ENCODE measurements at places on chromosomes 11 and 22.
A peak's percentile ranks its signal among the peaks of the same experiment; 100 is the strongest.

DNA sequence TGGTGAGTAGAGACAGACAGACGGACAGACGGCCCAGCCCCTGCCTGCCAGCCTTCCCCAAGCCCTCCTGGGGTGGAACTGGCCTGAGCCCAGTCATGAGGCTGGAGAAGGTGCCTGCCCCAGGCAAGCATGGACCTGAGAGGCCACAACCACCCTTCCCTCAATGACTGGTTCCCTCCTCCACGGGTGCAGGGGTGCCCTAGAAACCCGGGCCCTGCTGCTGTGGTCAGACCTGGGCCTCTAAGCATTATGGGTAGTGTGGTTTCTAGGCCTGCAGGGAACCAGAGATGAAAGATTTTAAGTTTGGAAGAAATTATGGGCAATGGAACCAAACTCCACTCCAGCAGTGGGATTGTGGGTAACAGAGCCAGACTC lies 13.5 kb downstream of the RHBDD3 start:
- no peak for DNase-seq

GRCh38 chr11:64391839-64392238 lies 32.9 kb downstream of the RPS6KA4 start:
- no peak for DNase-seq

- DNase-seq, result no peak
Measured at GRCh38 chr11:125055107-125055715, 7.9 kb upstream of the SLC37A2 start.

- no peak for DNase-seq
Measured at GRCh38 chr22:41781507-41781906, 19.0 kb upstream of the CCDC134 start.

DNA sequence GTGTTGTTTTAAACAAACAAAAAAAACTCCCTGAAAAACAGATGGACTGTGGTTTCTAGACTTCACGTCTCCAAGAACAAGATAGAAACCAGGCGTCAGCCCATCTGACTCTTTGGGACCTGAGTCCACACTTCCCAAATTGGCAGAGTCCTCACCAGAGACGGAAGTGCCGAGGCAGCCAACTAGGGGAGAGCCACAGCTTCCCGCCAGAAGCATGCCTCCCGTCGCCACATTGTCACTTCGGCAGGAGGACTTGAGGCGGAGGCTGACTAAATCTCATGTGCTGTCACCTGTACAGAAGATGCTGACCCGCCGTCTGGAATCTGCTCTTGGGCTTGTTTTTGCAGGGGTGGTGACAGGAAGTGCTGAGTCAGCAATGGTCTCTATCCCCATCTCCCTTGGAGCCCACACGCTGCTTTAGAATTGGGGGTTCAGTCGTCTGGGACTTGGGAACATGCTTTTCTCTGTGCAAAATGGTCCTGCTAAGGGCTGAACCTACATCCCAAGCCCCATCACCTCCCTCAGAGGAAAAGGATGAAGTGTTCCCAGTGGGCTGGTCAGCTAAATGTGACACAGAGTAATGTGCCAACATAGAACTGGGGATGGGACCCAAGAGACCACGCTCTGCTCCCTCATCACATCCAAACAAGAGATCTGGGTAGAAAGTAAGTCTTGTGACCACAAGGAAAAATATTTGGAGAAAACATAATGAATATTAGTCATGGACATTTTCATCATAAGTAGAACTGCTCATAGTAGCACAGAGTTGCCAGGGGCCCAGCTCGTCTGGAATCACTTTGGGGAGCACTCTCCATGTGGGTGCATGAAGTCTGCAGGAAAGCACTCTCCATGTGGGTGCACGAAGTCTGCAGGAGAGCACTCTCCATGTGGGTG lies 152.9 kb downstream of the SNX19 start:
- no peak for DNase-seq

DNA sequence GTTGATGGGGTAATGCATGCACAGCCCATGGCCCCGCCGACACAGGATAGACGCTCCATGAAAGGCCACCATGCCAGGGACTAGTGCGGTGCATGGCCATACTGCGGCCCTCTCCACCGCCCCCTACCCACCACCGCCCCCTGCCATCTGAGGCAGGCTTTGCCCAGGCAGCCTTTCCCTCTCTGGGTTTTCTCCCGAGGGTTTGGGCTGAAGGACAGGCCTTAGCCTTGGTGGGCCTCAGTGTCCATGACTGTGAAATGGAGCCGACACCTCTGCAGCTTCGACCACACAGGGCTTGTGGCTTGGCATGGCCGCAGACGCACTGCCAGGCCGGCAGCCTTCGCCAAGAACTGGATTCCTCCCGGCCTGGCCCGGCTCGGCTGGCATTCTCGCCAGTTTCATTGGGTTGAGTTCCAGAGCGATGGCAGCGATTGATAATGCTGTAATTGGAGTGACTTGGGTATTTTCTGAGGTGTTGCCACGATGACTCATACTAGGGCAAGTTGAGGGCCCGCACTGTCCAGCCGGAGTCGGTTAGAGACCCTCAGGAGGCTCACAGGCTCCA lies 111.3 kb downstream of the WNT7B start:
- DNase-seq, result no peak

DNA sequence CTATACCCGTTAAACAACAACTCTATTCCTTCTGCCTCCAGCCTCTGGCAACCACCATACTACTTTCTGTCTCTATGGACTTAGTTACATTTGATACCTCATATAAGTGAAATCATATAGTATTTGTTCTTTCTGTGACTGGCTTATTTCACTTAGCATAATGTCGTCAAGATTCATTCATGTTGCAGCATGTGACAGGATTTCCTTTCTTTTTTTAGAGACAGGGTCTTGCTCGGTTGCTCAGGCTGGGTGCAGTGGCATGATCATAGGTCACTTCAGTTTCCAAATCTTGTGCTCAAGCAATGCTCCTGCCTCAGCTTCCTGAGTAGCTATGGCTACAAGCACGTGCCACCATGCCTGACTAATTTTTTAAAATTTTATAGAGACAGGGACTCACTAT lies 29.4 kb upstream of the SORL1 start:
- DNase-seq, result no peak

- no peak for DNase-seq
Measured at GRCh38 chr22:30219049-30219654, 27.4 kb downstream of the LIF start.

GRCh38 chr11:6481924-6482275 lies 599 bp downstream of the TIMM10B start:
- no peak for DNase-seq

DNA sequence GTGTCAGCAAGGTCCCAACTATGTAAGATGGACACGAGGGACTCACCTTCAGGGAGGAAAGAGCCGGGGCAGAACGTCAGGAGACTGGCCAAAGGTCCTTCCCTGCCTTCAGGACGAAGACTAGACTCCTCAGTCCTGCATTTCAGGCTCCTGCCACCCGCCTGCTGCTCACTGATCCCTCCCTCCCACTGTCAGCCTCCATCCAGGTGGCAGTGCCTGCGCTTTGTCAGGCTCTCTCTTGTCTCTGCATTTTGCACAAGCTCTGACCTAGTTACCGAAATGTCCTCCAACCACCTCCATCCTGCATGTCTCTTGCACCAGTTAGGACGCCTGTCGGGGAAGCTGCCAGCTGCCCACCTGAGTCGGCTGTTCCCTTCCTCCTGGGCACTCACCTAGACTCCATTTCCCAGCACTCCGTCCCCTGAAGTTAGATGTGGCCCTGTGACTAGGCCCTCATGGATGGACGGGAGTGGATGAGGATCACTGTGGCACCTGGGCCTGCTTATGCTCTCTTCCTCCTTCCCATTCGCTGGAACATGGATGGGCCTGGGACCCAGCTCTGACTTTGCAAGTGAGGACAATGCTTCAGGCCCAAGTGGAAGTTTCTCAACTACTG lies 8.0 kb downstream of the B3GNT6 start:
- DNase-seq, result peak; percentile 38

DNA sequence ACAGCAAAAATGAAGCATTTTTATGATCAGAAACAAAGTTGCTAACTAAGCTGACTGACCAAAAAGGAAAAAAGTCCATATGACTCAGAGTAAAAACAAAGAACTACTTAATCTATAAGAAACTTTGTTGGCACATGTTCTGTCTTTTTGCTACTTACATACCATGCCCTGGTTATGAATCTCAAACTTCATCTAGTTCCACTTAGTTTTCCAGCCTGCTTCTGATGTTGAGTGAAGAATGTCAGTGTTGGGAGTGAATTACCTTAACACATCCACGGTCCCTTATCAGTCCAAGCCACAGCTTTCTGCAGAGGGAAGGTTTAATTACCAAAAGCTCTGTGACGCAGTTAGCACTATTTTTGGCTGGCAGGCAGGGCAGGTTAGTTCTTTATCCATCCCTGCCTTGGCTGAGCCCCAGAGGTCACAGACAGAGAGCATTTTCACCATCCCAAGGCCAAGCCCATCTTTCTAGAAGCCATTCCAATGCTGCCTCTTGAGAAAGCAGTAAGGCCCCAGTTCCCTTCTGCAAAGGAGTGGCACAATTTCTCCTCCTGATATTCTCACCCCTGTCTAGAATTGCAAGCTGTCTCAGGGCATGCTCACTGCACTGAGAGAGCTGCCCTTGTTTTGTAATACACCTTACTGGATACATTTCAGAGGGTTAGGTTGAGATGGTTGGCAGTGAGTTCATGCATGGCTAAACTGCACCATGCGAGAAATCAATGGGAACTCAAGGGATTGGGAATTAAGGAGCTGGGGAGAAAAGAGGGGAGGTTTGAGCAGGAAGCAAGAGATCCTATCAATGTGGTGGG lies 67.1 kb downstream of the SLC1A2 start:
- DNase-seq, result peak; percentile 20

- no peak for DNase-seq
Measured at GRCh38 chr11:89443361-89444322, 47.5 kb downstream of the NOX4 start.

GRCh38 chr11:75505916-75506692 lies 19.6 kb downstream of the GDPD5 start:
- DNase-seq, result no peak

GRCh38 chr11:108302121-108302785 lies 79.4 kb downstream of the ATM start:
- DNase-seq, result no peak

GRCh38 chr11:129960216-129961214 lies 42.1 kb downstream of the PRDM10 start:
- DNase-seq, result no peak

GRCh38 chr11:29962243-29962642 lies 54.6 kb downstream of the KCNA4 start:
- no peak for DNase-seq

DNA sequence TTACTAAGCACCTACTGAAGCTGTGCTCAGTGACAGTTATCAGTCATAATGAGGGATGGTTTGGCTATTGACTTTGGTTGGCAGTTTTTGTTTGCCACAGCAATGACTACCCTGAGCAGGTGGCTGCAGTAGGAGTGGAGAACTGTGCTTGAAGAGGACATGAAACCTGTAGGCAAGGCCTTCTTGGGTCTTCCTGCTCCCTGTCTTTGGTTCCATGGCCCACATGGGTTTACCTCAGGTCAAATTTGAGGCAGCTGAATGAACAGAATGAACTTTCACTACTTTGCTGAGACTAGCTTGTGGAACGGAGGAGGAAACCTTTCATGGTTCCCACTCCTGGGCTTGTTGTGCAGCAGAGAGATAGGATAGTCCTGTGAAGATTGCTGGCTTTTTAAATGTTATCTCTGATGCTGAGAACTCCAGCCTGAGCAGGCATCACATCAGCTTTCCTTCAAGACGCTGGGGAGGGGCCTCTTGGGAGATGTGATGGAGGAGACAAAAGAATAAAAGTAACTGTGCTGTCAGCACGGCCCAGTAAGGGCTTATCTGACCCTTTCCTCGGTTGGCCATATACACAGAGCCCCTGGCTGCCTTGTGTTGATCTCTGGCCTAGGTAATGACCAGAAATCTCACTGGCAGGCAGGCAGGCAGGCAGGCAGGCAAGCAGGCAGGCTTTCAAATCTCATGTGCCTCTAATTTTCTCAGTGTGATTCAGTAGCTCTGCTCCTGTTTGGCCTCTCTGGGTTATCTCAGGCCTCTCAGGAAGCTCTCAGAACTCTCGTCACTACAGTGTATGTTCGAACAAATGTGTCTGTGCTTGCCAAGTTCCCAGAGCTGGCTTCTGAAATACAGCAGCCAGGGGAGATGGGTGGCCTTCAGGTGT lies 12.0 kb downstream of the STIM1 start:
- no peak for DNase-seq

DNA sequence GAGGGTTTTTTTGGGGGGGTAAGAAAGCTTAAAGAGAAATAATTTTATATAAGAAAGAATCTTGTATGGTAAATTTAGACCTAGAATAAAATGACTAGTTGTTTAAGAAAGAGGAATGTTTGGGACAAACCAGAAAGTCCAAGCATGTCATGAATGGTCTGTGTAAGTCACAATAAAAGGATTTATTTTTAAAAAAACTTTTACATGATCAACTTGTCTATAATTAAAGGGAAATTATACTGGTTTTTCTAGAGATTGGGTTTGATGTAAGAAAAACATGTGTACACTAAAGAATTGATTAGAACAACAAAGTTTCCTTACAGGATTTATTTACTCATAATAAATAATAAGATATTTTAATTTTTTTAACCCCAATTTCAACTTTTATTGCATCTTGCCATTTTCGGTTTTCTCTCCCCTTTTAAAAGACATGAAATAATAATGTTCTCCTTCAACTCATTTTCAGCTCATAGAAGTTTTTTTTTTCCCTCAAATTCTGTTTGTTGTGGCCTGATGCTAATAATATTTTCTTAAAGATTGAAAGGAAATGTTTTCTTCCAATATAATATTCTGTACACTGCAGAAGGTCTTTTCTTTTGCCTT lies 35.4 kb upstream of the INCENP start:
- DNase-seq, result no peak

DNA sequence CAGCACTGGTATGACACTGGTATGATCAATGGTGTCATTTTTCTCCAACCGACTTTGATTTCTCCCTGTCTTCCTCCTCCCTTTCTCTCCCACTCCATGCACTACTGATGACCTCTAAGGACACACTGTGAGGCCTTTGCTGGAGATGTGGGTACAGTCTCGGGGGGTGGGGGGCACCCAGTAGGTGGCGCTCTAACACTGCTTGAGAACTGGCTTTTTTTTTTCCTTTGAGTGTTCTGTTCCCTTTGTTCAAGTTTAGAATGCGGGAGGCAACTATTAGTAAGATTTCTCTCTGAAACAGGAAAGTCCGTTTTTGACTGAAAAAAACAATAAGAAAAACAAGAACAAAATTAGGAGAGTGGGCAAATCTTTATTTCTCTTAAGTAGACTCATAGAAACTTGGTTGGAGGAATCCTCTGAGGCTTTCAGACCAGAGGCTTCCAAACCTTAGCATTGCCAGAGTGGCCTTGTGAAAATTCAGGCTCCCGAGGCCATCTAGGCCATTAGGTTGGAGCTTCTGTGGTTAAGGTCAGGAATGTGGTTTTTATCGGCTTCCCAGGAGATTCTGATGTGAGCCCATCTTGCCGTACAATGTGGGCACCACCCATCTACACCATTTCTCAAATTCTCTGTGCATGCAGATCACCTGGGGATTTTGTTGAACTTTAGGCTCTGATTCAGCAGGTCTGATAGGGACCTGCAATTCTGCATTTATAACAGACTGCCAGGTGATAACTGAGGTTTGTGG lies 43.2 kb downstream of the PANX1 start:
- DNase-seq, result no peak

- DNase-seq, result no peak
Measured at GRCh38 chr11:114621950-114622809, 26.6 kb upstream of the NXPE4 start.

Data from suprapubic skin (tissue), 4 donors.